ENCODE measurements at places on chromosomes 12 and 14.

GRCh38 chr12:116636608-116637519 is 77.7 kb downstream of the MAP1LC3B2 start:
- DNase-seq: no peak

DNA sequence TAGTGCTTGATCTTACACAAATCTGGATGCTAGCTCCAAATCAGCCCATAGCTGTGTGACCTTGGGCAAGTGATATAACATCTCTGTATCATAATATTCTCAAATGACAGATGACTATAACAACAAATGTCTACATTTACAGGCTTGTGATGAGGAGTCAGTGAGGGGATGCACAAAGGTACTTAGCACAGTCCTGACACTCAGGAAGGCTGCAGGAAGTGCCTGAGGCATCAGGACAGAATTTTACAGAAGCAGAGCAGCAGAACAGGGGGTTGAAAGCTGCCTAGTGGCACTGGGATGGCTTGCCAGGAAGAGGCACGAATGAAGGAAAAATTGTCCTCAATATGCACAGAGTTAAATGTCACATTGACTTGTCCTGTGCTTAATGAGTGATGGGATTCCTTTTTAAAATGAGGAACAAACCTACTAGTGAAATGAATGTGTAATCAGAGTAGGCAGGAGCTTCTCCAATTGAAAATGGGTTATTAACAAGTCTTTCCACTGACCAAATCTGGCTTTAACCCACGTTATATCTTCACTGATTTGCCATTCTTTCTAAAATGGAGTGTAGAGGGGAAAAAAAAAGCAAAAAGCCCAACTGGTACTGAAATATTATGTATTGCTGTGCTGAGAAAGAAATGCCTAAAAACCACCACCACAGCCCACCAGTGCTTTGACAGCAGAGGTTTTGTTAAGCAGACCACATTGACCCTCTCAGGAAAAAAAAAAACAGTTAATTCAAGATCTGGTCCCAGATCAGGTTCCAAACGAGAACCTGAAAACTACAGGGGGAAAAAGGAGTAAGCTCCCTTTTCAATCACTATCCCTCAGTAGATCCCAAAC is 11.6 kb downstream of the BTG1 start:
- DNase-seq: no peak

GRCh38 chr12:2646341-2646740 is 148.4 kb upstream of the FKBP4 start:
- no peak for DNase-seq

DNA sequence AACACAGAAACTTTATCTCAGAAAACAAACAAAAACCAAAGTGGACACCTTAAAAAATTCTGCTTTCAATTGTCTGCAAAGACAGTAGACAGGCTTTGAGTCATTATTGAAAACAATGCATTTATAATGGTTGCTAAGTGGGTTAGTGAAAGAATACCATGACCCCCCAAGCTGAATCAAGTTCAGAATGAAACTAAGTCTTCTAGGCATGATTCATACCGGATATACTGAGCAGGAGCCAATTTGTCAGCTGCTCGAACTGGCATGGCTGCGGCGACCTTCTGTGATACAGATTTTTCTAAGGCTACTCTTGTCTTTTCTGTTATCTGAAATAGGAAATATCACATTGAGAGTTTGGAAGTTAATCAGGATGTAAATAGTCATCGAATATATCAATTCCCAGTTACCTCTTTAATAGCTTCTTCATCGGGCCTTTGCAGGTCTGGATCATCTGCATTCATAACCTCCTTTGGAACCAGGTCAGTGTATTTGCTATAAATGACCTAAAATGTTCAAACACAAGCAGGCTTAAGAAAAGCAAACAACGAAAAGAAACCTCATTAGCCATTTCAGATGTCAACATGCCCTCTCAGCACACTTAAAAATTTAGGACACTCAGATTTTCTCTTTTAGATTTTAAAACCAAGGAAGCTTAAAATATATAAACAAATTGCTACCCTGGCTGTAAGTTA is 22.3 kb downstream of the SNW1 start:
- no peak for DNase-seq

DNA sequence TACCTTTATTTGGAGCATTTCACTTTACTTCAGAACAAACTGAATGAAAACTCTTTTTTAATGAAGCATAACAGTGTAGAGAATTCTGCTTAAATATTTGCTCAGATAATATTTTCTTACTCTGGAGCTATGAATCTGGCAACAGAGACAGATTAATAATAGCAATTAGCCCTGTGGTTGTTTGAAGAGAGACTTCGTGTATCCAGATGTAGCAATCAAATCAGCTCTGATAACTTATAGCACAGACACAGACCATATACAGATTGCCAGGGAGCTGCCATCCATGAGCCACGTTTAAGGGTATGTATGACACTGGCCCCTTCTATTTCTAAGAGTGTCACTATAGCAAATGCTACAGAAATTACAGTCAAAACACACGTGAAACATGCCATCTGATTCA is 146.6 kb downstream of the EXOC5 start:
- DNase-seq: no peak

GRCh38 chr14:68172216-68172615 is 352.6 kb downstream of the RAD51B start:
- DNase-seq: no peak

DNA sequence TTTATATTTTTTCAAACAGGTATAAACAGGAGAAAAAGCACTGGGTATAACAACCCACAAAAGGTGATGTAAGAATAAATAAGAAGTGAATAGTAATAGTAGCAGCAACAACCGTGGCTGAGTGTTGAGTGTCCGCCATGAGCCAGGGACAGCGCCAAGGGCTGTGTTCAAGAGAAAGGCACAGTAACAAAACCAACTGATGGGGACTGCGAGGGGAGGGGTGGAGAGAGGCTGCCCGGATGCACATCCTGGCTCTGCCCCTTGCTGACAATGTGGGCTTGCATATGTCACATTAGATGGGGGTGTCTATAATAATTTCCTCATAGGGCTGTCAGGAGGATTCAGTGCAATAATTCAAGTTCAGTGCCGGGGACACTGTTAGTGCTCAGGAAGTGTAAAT is 912.4 kb downstream of the VRK1 start:
- no peak for DNase-seq

GRCh38 chr12:15638231-15638630 is 151.0 kb downstream of the EPS8 start:
- no peak for DNase-seq

DNA sequence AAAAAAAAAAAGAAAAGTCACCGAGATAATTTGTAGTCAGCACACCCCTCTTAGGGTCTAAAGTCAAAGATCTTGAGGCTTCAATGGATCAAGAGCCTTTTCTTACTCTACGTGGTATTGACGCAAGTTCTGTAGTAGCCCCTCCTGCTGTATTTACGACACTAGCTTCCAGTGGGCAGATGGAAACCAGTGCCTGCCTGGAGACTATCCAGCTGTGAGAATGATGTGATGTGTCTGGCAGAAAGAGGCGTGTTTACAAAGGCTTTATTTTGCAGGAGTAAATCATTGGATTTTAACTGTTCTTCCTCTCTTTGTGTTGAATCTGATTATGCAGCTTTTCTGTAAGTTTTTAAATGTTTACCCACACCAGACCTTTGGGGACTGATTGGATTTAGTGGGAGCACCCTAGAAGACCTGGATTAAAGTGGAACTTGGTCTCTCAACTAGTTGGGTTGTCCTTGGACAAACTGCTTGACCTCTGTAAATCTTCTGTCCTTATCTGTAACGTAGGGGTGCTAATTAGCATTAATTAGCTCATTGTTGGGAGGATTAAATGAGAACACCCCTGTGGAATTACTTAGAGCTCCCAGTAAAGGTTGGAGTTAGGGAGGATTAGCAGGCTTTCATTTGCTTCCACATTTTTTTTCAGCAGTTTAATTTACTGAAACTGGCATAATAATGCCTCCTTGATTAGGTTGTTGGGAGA is 72.4 kb downstream of the RASSF3 start:
- no peak for DNase-seq

DNA sequence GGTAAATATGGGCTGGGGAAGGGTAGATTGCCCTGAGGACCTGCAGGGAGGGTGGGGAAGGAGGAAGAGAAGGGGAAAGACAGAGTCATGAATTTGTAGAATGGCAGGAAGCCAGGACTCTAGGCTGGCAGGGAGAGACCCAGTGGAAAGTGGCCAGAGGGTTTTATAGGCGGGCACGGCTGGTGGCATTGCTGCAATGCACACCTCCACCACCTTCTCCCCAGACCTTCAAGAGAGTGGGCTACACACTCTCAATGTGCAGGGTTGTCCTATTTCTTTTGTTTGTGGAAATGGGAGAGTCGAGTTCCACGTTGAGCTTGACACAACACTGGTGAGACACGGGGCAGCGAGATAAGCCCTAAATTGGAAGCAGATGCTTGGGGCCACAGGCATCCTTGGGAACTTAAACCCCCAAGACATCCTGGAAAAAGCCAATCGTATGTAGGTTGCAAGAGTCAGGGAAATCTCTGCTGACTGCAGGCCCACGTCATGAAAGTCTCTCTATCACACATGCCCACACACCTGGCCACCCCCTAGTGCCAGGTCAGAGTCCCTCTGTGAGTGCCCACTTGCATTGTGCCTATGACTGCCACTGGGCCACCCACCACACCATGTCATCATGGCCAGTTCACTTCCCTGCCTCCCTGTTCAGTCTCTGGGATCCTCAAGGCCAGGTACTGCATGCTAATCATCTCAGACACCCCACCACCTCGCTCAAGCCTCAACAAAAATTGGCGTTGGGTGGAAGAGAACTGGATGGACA is 38.0 kb upstream of the BDKRB2 start:
- no peak for DNase-seq

DNA sequence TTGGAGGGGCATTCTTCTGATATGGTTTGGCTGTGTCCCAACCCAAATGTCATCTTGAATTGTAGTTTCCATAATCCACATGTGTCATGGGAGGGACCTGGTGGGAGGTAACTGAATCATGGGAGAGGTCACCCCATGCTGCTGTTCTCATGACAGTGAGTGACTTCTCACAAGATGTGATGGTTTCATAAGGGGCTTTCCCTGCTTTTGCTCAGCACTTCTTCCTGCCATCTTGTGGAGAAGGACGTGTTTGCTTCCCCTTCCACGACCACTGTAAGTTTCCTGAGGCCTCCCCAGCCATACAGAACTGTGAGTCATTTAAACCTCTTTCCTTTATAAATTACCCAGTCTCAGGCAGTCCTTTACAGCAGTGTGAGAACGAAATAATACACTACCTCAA is 382.4 kb downstream of the VRK1 start:
- DNase-seq: no peak

DNA sequence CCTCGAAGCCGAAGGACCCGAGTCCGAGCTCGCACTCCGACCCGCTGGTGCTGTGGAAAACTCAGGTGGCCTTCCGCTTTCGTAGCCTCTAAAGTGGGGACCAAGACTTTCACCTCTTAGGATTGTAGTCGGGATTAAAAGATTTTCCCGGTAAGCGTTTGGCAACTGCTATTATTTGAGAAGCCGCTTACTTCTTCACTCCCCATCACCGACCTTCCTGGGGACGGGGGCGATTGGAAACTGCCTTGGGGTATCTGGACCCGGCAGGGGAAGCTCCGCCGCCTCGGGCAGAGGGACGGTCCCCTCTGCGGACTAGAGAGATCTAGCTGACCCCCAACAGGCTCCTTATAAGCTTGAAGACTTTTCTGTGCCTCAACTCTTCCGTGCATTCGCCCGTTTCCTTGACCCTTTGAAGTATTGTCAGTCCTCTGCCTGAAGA is 659 bp downstream of the TRAFD1 start:
- DNase-seq: no peak

DNA sequence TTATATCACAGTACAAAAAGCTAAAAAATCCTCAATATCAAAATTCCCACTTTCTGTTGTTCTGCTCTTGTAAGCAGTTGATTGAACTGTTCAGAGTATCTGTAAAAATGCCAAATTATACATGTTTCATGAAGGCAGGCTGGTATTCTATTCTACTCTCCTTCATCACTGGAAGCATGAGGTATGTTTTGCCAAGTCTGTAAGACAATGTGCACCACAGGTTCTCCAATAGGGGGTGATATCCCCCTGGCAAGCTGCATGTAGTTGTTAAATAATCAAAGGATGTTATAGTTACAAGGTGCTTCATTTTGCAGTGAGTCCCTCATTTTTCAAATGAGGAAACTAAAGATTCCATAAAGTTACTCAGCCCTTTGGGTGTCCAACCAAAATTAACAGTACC is 15.1 kb upstream of the NEK9 start:
- no peak for DNase-seq

DNA sequence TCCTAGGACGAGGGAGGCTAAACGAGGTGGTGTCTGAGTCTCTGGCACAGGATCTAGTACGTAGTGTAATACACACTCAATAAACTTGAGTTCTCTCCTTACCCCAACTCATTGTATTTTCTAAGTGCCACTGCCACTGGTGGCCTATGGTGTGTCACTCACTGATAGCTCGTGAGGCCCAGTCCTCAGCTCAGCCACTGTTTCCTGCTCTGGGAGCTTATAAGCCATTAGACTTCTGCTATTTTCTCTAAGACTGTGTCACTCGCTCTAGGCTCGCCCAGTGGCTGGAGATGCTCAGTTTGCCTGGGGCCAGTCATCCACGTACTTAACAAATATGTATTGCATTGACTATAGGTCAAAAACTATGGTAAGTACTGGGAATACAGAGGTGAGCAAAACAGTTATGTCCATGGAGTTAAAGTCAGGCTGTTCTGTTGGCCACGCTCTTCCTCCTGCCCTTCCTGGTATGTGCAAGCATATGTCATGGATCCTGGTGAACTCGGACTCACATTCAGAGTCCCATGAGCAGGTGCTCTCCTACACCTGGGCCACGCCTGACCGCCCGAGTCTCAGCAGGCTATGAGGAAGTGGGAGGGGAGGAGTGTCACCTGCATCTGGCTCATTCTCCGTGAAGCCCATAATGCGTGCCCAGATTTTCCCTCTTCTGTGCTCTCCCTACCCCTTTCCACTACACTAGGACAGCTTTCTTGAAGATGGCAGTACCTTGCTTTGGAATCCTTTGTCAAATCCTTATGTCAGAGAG is 41.6 kb downstream of the DEGS2 start:
- no peak for DNase-seq
